ENCODE measurements at places on chromosomes 2 and 18.
A peak's percentile ranks its signal among the peaks of the same experiment; 100 is the strongest.

DNA sequence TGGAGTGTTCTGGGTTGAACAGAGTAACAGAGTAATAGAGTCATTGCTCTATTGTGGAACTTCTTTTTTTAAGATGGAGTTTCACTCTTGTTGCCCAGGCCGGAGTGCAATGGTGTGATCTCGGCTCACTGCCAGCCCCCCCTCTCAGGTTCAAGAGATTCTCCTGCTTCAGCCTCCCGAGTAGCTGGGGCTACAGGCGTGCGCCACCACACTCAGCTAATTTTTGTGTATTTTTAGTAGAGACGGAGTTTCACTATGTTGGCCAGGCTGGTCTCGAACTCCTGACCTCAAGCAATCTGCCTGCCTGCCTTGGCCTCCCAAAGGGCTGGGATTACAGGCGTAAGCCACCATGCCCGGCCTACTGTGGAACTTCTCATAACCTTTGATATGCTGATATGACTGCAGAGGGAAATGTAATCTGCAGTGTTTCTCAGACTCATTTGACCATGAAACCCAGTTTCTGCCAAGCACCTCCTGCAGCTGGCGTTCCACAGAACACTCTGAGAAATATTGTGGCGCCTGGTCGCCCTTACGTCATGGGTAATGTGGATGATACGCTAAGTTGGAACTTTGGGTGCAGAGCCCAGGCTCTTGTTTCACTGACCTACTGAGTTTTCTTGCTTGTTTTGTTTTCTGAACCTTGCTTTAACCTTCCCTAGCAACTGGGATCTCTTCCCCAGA is 213.8 kb downstream of the BCL2 start:
- DNase-seq: no peak

DNA sequence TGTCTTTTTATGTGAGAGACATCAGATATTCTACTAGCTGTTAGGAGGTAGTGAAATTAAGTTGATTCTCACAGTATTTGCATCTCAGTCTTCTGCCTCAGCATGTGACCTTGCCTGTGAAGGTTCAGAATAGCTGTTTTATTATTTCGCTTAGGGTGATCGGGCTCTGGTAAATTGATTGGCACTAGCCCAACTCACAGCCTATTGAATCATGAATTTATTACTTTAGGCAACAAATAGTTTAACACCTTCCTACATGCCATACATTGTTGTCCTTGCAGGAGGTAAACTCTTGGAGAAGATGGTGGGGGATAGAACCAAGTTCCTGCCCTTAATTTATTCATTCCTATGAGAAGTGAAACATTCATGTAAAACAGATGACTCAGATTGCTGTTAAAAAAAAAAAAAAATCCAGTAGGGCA is 101.9 kb downstream of the GPD2 start:
- no peak for DNase-seq

DNA sequence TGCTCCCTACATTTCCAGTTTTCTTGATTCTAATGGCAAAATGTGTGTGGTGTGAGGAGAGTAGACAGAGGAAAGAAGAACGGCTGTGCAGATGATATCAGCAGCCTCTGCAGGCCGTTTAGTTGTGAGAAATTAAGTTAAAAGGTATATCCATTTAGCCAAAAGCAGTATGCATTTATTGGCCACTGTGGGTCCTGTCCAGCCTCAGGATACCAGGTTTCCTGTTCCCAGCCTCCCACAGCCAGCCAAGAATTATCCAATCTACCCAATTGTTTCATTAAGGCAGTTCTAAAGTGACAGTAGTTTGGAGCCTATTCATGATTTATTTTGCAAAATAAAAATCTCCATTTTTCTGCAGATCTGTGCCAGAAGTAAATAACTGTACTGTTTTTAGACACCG is 107.5 kb downstream of the TMEM18 start:
- DNase-seq: no peak

DNA sequence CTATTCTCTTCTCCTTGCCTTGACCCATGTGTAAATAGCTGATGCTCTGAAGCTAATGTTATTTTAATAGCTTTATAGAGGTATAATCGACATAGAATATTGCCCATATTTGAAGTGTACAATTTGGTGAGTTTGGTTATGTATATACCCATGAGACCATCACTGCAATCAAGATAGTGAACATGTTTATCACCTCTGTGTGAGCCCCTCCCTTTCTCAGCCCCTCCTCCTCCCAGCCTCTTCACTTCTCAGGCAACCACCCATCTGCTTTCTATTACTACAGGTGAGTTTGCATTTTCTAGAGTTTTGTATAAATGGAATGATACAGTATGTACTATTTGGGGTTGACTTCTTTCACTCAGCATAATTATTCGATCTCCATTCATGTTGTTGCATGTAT is 181.1 kb downstream of the INO80D start:
- DNase-seq: no peak

DNA sequence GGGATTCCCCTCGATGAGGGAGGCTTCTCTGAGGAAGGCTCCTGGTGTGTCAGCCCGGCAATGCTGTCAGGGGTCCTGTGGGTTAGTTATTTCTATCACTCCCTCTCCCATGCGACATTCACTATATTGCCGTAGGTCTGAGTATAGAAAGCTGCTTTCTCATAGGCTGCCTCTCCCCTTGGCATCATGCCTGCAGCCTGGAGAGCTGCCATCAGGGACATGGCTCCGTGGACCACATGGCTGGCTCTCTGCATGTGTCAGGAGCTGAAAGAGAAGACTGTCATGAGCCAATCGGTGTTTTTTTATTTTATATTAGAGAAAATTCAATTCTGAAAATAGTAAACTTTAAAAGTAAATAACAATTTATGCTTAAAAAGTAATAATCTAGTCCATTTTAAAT is 198.0 kb downstream of the CDH20 start:
- DNase-seq: no peak

GRCh38 chr2:81545626-81546025 is 1241.1 kb upstream of the LRRTM1 start:
- DNase-seq: no peak

- DNase-seq: no peak
These were observed 36.2 kb downstream of the THADA start for GRCh38 chr2:43559391-43560230.

GRCh38 chr2:161321944-161322648 is 13.9 kb downstream of the PSMD14 start:
- DNase-seq: no peak

DNA sequence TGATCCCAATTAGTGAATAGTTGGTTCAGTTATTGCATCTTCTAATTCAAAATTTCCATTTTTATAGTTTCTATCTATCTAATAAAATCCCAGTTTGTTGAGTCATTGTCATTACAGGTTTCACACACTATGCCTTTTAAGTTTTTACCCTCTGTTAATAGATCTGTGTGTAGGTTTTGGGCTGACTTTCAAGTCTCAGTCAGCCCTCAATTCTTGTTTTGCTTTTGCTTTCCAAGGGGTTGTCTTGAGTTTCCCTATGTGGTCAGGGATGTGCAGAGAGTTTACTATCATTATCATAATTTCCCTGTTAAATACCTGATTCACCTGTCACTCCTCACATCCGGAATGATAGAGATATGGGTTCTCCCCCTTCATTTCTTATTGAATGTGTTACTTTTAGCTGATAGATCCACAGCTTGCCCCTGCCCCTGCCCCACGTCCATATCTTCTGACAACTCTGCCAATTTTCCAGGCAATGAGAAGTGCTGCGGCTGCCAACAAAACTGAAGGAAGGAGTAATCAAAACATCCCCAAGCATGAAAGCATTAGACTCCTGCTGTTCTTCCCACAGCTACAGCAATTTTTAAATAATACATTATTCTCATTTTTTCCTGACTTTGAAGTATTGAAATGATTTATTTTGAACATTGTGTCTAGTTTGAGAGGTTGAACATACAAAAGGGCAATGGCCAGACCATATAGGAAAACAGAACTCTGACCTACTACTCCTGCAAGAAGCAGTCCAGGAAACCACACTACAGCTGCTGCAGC is 1064.8 kb downstream of the SUCLG1 start:
- no peak for DNase-seq

DNA sequence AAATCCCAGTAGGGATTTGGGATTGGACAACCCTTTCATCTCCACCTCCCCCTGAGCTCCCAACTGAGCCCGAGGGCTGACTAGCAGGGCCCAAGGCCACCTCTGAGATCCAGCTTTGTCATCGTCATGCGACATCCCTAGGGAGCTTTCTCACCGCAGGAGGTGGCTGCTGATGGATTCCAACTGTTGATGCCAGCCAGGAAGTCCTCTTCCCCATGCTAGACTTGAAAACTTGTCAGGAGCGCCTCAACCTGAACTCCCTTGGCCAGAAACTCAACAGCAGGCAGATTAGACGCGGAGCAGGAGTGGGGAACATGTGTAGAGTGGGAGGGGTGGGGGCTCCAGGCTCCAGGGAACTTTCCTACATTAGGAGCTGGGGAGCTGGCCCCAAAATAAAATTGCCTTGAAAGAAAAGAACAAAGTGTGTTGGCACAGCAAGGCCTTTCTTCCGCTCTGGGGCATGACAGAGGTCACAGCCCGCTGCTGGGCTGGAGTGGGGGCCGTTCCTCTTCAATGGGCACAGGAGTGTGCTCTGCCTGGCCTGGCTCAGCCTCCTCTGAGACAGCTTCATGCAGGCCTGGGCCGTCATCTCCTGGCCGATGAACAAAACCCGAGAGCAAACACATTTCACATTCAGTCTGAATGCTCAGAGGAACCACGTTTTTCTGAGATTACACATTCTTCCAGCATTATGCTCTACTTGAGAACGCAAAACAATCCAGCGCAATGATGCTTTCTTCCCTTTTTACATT is 34.5 kb downstream of the EMILIN2 start:
- no peak for DNase-seq

- no peak for DNase-seq
These were observed 20.7 kb downstream of the B3GNT2 start for GRCh38 chr2:62216616-62217015.

DNA sequence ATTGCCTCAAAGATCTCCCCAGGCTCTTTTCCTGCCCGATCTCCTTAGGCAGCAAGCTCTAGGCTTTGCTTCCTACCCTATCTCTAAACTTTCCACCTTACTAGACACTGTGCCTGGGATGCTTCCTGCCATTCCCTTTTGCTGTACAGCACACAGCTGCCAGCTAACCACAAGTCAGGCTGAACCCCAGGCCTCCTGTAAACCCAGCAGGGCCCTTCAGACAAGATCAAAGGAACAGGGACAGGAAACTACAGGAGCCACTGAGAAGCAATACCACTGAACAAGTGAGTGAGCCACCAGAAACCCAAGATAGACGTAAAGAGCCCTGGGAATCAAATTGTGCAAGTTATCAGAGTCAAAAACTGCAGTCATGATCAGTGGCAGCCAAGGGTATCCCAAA is 180.7 kb downstream of the SUCLG1 start:
- DNase-seq: no peak

DNA sequence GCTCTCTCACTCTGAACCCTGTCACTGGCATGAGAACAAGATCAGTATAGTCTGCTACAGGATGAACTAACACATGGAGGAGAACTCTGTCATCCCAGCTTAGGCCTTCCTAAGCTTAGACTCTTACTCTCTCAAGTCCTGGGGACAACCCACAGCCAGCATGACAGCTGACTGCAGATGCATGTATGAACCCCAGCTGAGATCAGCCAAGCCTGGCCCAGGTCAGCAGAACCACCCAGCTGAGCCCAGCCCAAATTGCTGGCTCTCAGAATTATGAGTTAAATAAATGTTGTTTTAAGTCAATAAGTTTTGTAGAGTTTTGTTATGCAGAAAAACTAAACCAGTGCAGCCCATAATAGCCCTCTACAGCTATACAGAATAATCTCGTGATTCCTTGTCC is 287.3 kb downstream of the TNS1 start:
- no peak for DNase-seq

DNA sequence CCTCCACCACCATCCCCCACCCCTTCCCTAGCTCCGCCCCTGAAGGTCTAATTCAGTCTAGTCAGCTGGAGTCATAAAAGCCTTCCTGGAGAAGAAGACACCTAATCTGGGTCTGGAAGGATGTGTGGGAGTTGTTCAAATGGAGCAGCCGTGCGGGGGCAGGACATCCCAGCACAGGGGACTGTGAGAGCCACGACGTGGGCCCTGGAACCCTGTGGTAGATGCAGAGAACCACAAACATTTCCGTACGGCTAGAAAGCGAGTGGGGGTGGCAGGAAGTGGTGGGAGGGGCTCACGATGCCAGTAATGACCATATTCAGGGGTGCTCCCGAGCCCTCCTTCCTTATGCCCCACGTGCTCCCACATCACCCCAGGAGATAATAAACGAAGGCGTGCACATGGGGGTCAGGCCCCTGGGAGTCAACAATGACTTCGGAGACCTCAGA is 20.9 kb upstream of the COL6A3 start:
- peak; percentile 81 for DNase-seq

- DNase-seq: no peak
These were observed 204.6 kb downstream of the EIPR1 start for GRCh38 chr2:3173031-3173430.

DNA sequence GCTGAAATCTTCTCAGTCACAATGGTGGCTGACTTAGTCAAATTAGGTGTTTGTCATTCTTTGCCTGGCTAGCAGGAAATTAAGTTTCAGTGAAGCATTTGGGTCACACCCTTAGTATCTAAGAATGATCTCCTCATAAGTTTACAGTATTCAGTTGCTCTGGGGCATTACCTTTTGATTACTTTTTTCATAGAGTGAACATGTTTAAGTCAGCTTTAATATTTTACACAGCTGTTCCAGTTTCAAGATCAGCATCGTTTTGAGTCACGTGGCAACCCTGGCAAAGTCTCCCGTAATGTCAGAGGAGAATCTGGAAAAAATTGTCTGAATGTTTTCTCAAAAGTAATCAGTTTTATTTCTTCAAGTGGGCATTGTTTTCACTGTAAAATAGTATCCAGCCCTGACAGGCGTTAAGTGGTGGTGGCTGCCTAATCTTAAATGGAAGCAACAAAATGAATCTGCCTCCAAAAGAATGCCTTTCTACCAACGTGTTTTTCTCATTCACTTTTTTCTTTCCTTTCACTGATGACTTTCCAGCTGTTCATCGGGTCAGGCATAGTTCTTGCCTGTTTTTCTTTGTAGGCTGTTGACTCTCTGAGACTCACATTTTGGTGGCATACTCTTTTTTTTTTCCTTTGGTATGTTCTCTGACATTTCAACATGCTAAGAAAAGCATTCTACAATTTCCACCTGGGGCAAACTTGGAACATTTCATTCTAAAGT is 319.6 kb upstream of the TCF4 start:
- DNase-seq: no peak

- DNase-seq: no peak
These were observed 516.6 kb upstream of the ZEB2 start for GRCh38 chr2:145036421-145037011.

- DNase-seq: no peak
These were observed 122.5 kb downstream of the SPTBN1 start for GRCh38 chr2:54578648-54579045.

GRCh38 chr18:31138709-31139108 is 23.9 kb downstream of the DSC1 start:
- DNase-seq: no peak

All from thymus (tissue), 14 donors.